ENCODE measurements at places on chromosomes 3 and 15.
A peak's percentile ranks its signal among the peaks of the same experiment; 100 is the strongest.

DNA sequence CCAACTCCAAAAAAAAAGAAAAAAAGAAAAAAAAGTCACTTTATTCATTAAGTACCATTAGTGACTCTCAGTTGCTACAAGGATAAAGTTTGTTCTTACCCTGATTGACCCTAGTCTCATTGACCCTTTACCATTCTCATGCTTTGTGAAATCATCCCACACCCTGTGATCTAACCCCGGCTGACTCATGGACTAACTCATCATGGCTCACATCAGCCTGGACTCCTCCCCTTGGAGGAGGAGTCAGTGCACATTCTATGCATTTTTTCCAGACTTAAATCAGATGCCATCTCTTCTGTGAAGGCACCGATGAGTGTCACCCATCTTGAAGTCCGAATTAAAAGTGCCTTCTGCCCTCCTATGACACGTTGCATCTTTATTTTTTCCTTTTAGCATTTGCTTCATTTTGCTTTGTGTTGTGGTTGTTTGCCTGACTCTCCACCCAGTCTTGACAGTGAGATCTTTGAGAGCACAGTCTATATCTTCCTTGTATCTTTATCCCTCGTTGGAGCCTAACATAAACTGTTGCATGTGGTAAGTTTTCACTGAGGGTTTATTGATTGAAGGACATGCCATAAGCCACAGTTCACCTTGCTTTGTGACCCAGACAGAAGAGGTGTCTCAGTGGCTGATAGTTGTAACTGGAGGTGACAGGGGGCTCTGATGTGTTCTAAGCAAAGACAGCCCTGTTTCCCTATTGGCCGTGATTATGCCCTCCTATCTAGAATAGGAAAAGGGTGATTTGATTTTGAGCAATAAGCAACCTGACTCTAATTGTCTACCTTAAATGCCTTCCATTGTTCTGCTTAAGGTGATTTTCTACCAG is 72.1 kb downstream of the IL1RAP start:
- DNase-seq = peak; percentile 82

DNA sequence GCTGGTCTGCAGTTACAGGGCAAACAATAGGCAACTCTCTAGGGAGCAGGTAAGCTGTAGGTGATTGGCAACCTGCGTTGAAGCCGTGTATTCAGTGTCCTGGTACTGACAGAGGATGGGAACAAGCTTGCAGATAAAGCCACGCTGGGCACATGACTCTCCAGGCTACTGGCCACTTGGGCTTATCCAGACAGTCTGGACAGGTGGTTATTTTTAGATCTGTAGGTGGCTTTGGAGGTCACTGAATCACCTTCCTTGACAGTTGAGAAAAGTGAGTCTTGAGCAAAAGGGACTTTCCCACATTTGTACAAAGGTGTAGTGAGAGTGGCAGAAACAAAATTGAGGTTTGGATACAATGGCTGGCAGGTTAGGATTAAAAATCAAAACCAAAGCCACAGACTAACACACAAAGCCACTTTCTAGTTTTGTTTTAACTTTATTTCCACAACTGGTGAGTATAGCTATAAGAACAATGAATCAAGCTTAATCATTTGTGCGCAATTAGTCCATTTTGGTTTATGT is 22.3 kb upstream of the IL1RAP start:
- peak; percentile 41 for DNase-seq

DNA sequence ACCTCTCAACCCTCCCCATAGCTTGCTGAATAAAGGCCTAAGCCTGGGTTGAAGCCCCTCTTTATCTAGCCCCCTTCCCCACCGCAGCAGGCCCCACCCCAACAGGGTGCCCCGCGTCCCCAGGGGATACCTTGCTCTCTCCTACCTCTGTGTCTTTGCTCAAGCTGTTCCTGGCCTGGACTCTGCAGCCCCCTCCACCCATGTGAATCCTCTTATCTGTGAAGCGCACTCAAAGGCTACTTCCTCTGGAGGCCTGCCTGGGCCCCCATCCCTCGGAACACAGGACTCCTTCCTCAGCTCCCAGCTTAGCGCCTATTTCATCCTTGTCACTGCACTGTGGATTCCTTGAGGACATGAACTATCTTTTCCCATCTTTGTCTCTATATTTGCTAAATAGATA is 61.4 kb upstream of the HERC1 start:
- no peak for DNase-seq

DNA sequence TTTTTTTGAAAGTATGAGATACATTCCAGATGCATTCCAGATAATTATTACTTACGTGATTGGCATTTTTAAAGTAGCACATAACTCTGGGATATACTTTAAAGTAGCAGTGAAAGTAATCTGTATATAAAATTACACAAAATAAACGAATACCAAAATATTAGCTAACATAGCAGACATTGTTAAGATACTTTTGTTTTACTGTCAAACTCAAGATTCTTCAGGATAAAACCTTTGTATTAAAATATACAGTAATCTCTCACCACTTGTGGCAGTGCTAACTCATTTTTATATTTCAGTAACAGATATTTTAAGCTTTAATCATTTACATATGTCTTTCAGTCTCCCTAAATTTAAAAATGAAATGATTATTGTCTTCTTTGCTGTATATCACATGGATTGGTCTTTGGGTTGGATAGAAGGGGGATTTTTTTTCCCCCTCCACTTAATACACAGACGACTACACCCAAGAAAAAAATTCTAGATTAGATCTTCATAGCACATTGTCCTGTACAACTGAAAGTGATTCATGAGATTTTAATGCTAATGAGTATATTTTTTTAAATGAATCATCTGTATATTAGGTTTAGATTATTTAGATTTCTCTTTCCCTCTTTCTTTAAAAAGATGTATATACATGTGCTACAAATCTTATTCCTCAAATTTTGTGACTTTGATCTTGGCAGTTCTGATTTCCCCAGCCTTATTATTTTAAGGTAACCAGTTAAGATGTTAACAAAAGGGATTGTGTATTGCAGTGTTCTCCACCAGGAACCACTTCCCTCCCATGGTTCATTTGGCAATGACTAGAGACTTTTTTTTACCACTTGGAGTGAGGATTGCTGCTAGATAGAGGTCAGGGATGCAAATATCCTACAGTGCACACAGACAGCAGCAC is 24.5 kb upstream of the EBLN2 start:
- no peak for DNase-seq

DNA sequence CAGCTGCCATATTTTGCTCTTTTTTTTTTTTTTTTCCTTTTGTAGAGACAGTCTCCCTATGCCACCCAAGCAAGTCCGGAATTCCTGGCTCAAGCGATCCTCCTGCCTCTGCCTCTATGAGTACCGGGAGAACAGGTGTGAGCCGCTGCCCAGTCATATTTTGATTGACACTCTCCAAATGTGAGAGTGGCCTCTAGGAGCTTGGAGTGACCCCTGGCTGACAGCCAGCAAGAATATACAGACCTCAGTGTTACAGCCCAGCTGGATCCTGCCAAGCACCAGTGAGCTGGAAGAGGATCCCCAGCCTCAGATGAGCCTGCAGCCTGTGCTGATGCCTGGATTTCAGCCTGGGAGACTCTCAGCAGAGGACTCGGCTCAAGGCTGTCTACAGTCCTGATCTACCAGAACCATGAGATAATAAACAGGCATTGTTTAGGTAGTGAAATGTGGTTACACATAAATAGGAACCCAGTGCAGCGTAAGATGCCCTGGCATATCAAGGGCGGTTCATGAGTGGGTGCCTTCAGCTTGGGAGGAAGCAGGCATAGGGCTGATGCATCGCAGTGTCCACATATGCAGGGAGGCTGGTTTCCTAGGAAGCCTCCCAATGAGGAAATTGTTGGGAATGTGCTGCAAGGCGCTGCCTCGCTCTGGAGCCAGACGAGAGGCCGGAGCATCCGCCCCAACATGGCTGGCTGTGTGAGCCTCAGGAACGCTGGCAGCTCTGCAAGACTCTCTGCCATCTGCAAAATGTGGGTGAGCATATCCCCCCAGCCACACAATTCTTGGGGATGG is 38.9 kb upstream of the ATP10A start:
- no peak for DNase-seq

- DNase-seq = no peak
Observed at GRCh38 chr3:81433675-81434074, 327.8 kb downstream of the GBE1 start.

DNA sequence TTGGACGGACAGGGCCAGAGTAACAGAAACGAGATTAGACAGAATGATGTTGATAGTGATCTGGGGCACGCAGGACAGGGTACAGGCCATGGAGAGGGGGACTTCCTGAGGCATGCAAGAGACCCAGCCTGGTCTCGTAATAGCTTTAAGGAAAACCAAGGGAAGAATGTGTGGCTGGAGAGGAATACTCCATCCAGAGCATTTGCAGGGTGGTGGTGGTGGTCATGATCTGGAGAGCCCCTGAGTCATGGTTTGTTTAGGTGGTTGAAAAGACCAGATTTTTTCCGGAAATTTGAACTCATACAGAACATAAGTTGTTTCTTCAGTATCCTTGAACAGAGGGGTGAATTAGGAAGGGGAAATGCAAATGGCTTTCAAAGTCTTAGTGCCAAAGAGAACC is 138.5 kb downstream of the DUT start:
- no peak for DNase-seq

DNA sequence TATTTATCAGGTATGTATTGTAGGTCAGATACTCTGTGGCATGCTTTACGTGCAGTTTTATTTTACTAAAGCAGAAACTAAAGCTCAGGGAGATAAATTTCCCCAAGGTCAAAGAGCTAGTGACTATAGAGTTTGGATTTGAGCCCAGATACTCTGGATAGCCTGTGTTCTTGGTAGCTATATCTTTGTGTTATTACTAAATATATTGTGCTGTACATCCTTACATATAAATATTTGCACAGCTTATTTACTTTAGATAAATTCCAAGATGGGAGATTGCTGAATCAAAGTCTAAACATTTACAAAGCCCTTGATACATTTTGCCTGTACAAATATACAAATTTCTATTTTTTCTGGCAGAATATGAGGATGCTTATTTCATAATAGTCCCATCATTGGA is 660.9 kb upstream of the NAALADL2 start:
- DNase-seq = no peak

- no peak for DNase-seq
Observed at GRCh38 chr3:188076176-188076575, 77.8 kb upstream of the LPP start.

GRCh38 chr3:127857333-127857732 is 35.0 kb upstream of the MGLL start:
- DNase-seq = no peak

GRCh38 chr15:76239786-76240185 is 71.5 kb downstream of the ETFA start:
- no peak for DNase-seq

- DNase-seq = peak; percentile 40
Observed at GRCh38 chr3:195001961-195002861, 268.7 kb downstream of the XXYLT1 start.

GRCh38 chr15:49669288-49669687 is 48.4 kb downstream of the DTWD1 start:
- DNase-seq = no peak

DNA sequence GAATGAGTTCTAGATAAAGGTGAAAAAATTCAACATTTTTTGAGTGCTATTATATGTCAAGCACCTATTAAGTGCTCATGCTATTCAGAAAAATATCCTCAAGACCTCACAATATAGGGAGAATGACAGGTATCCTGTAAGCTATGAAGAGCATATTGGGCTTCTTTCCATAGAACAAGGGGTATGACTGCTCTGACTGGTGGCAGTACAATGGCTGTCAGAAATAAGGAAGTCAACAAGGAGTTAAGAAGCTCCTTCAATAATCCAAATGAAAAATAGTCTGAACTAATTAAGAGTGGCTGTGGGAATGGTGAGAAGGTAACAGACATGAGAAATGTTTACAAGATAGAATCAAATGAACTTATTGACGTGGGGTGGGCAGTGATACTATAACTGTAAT is 24.7 kb downstream of the NPTN start:
- DNase-seq = no peak

DNA sequence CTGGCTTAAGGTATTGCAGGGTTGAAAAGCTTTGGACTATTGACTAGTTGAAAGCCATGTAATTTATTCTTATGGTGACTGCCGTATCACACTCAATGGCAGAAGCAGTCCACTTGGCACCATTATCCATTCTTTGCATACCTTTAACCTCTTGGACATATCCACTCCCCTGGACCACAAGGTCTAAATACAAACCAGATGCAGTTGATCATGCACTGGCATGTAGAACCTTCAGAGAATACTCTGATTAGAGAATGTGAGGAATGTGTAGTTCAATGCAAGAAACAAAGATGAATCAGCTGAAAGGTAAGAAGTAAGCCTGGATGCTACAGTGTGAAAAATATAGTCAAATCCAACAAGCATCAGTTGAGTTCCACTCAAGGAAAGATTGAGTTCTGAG is 93.1 kb downstream of the FRMD5 start:
- DNase-seq = no peak

DNA sequence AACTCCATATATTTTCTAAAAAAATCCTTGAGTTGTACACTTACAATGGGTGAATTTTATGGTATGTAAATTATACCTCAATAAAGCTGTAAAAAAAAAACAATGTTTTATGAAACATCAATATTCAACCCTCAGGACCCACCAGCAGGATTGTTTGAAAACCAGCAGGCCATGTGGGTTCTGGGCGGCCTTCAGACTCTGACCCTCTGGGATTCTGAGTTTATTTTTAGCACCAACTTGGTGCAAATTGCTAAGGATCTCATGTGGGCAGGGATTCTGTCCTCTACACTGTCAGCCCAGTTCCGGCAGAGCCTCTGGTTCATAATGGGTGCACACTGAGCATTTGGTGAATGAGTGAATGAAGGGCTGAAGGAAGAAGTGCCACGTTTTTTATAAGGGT is 24.2 kb upstream of the TSEN2 start:
- no peak for DNase-seq

- DNase-seq = no peak
Observed at GRCh38 chr15:56910801-56911200, 7.6 kb upstream of the TCF12 start.

GRCh38 chr15:79769069-79769481 is 127.7 kb downstream of the MTHFS start:
- DNase-seq = peak; percentile 25

DNA sequence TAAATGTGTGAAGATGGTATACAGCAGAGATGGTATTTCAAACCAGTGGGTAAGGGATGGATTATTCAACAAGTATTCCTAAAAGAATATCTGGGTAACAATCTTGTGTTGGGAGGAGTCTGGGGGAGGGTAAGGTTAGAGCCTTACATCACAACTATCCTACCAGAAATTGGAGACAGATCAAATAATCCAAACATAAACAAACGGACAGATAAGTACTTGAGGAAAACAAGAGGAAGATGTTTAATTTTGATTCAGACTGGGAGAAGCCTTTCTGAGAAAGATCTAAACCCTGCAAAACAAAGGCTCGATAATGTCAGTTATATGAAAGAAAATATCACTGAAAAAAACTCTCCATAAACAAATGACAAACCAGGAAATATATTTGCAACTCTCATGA is 77.9 kb downstream of the SLC9A9 start:
- no peak for DNase-seq

- peak; percentile 61 for DNase-seq
Observed at GRCh38 chr3:99505646-99506269, 132.6 kb upstream of the COL8A1 start.
